ENCODE measurements at places on chromosomes 3 and 15. TPM values are rescaled to one million over a fixed set of nuclear protein-coding genes. Genes with fewer than 3 reads are reported as not detected.

DNA sequence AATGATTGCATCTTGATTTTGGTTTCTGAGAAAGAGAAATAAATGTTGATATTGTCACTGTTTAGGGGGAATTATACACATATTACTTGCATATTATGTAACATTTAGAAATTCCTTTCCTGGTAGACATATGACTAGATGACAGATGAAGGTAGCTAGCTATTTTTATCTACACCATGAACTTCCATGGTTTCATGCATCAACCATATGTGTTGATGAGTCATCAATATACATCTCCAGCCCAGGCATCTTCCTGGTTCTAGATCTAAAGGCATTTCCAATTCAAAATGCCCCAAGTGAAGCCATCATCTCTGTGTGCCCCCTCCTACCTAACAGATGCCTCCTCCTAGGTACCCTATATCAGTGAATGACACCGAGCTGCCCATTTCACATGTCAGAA, 9.5 kb upstream of the ADAMTSL3 start:
- no peaks in the 10 kb centered on the region for H3K27me3 ChIP-seq
- no peak for DNase-seq

Gene FOXB1
- total RNA-seq = 6.7 TPM

DNA sequence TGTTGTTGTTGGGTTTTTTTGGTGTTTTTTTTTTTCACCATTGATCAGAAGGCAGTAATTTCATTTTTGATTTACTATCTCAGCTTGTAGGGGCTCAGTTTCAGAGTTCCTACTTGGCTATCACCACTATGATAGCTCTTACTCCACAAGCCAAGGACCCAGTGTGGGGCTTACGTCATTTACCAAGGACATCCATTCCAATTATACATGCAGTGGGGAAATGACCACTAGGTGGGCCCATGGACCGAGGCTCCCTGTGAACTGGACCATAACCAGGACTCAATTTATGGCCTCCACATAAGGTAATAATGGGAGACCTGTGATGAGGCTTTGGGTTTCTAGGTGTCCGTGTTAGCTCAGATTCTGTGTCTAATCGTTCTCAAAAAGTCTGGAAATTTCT, 67.5 kb upstream of the CACNA1D start:
- no peaks in the 10 kb centered on the region for H3K36me3 ChIP-seq
- no peak overlapping the region for H3K4me3 ChIP-seq
- DNase-seq = peak; percentile 8
- no peak overlapping the region for H3K27ac ChIP-seq
- H3K4me1 ChIP-seq = no peaks in the 10 kb centered on the region

GRCh38 chr3:197518881-197519421, 36.8 kb downstream of the BDH1 start:
- no peak for DNase-seq
- peaks cover 18% of the 10 kb centered on the region for H3K27me3 ChIP-seq
- H3K4me1 ChIP-seq = peaks cover 21% of the 10 kb centered on the region
- peak overlapping the region; percentile 20 for H3K27ac ChIP-seq

Gene RETNLB
- not detected for total RNA-seq

Gene EEF1AKMT4
- 5.7 TPM for total RNA-seq

DNA sequence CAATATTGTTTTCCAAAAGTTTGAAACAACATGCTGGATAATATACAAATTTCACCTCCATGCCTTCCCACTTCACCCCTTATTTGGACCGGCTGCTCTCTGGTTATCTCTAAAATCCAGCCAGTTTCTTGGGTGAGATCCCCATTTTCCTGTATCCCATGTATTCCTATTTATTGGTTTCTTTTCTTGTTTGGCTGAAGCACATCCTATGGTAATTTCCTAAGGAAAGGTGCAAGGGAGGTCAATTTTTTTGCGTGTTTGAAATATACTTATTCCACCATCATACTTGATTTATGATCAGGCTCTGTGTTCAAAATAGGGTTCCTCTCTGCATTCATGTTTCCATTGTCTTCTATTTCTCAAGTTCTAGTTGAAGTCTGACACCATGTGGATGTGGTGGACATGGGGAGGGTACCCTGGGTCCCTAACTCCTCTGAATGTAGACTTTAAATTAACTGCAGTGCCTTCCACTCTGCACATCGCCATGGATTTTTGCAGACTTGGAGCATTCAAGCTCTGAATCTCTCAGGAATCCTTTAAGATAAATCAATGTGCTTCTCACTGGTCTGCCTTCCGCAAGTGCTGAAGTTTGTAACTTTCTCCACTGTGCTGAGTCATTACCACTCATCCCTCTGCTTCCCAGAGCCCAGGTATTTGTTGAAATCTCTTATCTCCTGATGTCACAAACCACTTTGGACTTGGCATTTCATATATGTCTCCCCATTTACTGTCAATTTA, 52.1 kb upstream of the TLE3 start:
- H3K27me3 ChIP-seq = peaks cover 3% of the 10 kb centered on the region
- no peak overlapping the region for H3K4me3 ChIP-seq
- peaks cover 28% of the 10 kb centered on the region for H3K4me1 ChIP-seq
- no peak overlapping the region for H3K27ac ChIP-seq

Measured in endothelial cell (in vitro differentiated cells).